Suprapubic skin (tissue), 4 donors: ENCODE measurements at places on chromosomes 3 and 15. TPM values are rescaled to one million over a fixed set of nuclear protein-coding genes. Genes with fewer than 3 reads are reported as not detected.
A peak's percentile ranks its signal among the peaks of the same experiment; 100 is the strongest.

ALG1L2 gene
- not detected for total RNA-seq

PPP2R3A gene
- 52.7 TPM for total RNA-seq

C3orf80 gene
- not detected for total RNA-seq

PPCDC gene
- total RNA-seq = 7.4 TPM

RBPMS2 gene
- total RNA-seq = 1.1 TPM

GRCh38 chr15:40416056-40416455 lies 10.5 kb downstream of the IVD start:
- H3K27ac ChIP-seq = no peak overlapping the region
- H3K4me1 ChIP-seq = peaks cover 9% of the 10 kb centered on the region
- no peaks in the 10 kb centered on the region for H3K27me3 ChIP-seq
- no peak overlapping the region for H3K4me3 ChIP-seq
- H3K36me3 ChIP-seq = peaks cover 55% of the 10 kb centered on the region
- DNase-seq = peak; percentile 45

DNA sequence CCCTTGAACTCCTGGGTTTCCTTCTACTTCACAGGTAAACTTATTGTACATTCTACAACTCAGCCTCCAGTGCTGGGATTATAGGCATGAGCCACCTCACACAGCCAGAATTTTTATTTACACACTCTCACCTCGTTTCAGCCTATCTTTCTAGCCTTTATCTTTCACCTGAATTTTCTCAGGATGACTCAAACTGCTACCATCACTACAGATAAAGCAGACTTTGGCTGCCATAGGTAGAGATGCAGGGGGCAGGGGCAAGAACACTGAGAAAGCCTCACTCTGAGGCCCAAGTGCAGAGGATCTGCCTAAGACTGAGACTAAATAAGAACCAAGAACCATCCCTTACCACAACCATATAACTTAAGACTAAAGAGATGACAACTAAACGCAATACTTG lies 59.0 kb downstream of the ETFA start:
- no peak overlapping the region for H3K4me3 ChIP-seq
- no peaks in the 10 kb centered on the region for H3K4me1 ChIP-seq
- H3K27me3 ChIP-seq = no peaks in the 10 kb centered on the region

- H3K27ac ChIP-seq = no peak overlapping the region
- H3K27me3 ChIP-seq = peaks cover 2% of the 10 kb centered on the region
- DNase-seq = peak; percentile 65
- H3K36me3 ChIP-seq = no peaks in the 10 kb centered on the region
- peaks cover 4% of the 10 kb centered on the region for H3K4me1 ChIP-seq
- H3K4me3 ChIP-seq = no peak overlapping the region
These were observed 53.4 kb downstream of the TPRA1 start for GRCh38 chr3:127536830-127537812.

DNA sequence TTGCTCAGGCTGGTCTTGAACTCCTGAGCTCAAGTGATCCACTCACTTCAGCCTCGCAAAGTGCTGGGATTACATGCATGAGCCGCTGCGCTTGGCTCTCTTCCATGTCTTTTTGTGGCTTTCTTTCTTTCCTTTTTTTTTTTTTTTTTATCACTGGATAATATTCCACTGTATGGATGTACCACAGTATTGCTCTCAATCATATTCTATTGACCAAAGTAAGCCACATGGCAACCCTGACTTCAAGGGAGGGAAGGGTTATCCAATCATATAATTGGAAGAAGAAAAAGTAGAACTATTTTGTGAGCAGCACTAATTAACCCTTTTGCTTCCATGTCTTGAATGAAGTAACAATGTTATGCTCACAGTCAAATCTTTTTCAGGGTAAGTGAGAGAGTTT lies 307.0 kb upstream of the RASGRP1 start:
- no peaks in the 10 kb centered on the region for H3K36me3 ChIP-seq
- no peak for DNase-seq
- H3K27ac ChIP-seq = no peak overlapping the region

GRCh38 chr15:45644437-45644836 lies 9.6 kb downstream of the SQOR start:
- peaks cover 64% of the 10 kb centered on the region for H3K4me1 ChIP-seq
- no peak overlapping the region for H3K4me3 ChIP-seq
- no peak overlapping the region for H3K27ac ChIP-seq
- no peaks in the 10 kb centered on the region for H3K27me3 ChIP-seq

DNA sequence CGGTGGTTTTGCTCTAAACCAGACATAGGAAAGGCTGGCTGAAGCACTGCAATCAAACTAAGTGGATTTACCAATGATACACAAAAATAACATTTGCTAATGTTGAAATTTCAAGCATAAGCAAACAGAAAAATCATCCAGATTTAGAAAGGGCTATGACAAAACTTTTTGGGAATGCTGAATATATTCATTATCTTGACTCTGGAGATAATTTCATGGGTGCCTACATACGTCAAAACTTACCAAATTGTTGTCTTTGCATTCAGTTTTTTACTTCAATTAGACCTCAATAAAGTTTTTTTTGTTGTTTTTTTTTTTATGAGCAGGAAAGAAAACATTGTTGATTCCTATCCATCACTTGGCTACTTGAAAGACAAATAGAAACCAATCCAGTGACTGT lies 140.8 kb downstream of the NR2E3 start:
- peaks cover 4% of the 10 kb centered on the region for H3K36me3 ChIP-seq
- H3K4me1 ChIP-seq = no peaks in the 10 kb centered on the region
- no peak overlapping the region for H3K4me3 ChIP-seq
- no peak overlapping the region for H3K27ac ChIP-seq
- no peak for DNase-seq

DNA sequence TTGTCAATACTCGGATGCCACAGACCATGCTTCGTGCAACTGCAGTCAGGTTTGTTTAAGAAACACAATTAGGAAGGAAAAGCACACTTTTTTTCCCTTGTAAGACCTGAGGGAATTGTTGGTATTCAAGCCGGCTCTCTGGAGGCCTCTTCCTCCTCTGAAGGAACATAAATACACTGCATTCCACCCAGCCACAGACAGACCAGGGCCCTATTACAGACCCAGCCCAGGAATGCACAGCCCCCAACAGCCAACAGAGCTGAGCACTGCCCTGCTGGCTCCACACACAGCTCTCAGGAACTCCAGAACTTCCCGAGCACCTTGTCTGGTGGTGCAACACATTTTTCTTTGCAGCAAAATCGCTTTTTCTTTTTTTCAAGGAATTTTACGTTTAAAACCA lies 488.7 kb upstream of the PROK2 start:
- H3K36me3 ChIP-seq = no peaks in the 10 kb centered on the region
- H3K27ac ChIP-seq = no peak overlapping the region
- DNase-seq = no peak

DNA sequence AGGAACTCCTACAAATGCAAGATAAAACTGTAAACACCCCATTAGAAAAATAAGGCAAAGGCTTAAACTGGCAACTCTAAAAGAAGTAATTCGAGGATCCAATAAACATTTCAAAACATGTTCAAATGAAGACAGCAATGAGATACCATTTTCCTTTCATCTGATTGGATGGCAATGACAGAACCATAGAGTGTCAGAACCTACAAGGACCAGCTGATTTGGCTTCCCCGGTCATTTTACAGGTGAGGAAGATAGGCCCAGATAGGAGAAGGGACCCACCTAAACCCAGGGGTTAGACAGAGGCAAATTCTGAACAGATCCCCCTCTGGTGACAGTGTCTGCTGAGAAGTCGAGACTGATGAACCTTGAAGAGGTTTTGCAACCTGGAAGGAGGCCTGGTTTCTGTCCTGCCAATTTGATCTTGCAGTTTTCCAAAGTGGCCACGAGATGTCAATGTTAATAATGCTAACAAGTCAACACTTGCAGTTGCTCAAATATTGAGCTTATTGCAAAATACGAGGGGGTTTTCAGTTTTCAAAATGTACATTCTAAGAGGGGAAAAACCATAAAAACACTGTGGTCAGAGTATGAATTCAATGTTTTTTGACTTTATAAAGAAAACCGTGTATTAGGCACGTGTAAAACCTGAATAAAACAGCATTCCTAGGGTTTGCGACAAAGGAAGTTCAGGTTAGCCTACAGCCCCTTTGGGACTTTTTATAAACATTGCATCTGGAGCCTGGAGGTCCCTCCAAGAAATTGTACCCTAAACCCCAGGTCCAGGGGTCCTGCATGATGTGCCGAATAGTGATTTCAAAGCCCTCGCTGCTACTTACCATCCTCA lies 21.5 kb downstream of the CFAP161 start:
- H3K36me3 ChIP-seq = no peaks in the 10 kb centered on the region
- no peaks in the 10 kb centered on the region for H3K27me3 ChIP-seq
- H3K27ac ChIP-seq = no peak overlapping the region
- DNase-seq = no peak
- no peak overlapping the region for H3K4me3 ChIP-seq

GRCh38 chr3:40915346-40915865 lies 283.9 kb upstream of the CTNNB1 start:
- no peak overlapping the region for H3K27ac ChIP-seq
- no peaks in the 10 kb centered on the region for H3K4me1 ChIP-seq
- H3K4me3 ChIP-seq = no peak overlapping the region
- no peaks in the 10 kb centered on the region for H3K36me3 ChIP-seq
- H3K27me3 ChIP-seq = no peaks in the 10 kb centered on the region

- H3K27ac ChIP-seq = no peak overlapping the region
- DNase-seq = no peak
- H3K36me3 ChIP-seq = no peaks in the 10 kb centered on the region
- no peak overlapping the region for H3K4me3 ChIP-seq
These were observed 73.0 kb downstream of the FAM43A start for GRCh38 chr3:194758716-194759115.

DNA sequence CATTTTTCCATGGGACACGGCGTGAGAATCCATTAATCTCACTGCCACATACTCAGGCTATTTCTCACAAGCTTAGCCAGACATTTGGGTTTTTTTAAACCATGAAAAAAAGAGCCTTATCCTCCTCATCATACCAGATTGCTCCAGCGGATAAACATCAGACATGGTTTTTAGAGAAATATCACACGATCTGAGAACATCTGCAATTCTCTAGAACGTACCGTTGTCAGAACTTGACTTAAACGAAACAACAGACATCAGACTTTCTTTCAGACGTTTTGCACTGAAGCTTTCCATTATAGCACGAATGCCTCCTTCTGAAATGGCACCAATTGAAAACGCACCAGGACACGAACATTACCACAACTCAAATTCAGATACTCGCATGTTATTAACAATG lies 744.2 kb upstream of the CFAP20DC start:
- H3K4me1 ChIP-seq = no peaks in the 10 kb centered on the region
- DNase-seq = no peak
- H3K27ac ChIP-seq = no peak overlapping the region
- no peaks in the 10 kb centered on the region for H3K27me3 ChIP-seq

DNA sequence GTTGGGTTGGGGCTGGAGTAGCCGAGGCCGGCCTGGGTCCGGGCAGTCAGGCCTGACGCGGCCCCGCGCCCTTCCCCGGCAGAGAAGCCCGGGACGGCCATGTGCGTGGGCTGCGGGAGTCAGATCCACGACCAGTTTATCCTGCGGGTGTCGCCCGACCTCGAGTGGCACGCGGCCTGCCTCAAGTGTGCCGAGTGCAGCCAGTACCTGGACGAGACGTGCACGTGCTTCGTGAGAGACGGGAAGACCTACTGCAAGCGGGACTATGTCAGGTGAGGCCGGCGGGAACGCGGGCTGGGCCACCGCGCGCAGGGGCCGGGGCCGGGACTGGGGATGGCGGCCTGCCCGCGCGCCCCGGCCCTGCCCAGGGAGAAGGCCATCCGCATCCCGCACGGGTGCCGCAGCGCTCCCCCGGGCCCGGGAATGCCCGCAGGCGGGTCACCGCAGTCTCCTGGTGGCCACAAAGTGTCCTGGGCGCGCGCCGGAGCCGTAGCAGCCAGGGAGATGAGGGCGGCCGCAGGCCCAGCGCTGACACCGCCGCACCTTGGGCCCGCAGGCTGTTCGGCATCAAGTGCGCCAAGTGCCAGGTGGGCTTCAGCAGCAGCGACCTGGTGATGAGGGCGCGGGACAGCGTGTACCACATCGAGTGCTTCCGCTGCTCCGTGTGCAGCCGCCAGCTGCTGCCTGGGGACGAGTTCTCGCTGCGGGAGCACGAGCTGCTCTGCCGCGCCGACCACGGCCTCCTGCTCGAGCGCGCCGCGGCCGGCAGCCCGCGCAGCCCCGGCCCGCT lies 1.3 kb downstream of the ISL2 start:
- H3K27ac ChIP-seq = no peak overlapping the region
- DNase-seq = no peak
- no peaks in the 10 kb centered on the region for H3K36me3 ChIP-seq
- H3K4me3 ChIP-seq = no peak overlapping the region
- H3K27me3 ChIP-seq = peaks cover 100% of the 10 kb centered on the region
- H3K4me1 ChIP-seq = peaks cover 74% of the 10 kb centered on the region

DNA sequence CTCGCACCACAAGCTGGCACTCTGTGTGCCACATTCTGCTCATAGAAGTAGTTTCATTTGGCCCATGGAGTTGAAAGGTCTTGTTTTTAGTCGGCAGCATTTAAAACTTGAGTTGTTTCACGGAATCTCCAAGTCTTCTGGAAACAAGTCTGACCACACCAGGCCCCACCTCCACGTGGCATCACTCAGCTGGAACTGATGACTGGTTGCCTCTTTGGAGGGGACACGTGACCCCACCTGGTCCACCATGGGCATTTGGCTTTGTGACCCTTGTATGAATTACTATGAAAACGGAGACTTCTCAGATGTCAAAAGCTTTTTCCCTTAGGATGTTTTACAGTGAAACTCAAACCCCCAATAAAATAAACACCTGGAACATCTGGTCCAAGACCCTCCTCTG lies 74.9 kb downstream of the NTRK3 start:
- no peaks in the 10 kb centered on the region for H3K36me3 ChIP-seq
- no peak overlapping the region for H3K4me3 ChIP-seq
- no peak for DNase-seq

DNA sequence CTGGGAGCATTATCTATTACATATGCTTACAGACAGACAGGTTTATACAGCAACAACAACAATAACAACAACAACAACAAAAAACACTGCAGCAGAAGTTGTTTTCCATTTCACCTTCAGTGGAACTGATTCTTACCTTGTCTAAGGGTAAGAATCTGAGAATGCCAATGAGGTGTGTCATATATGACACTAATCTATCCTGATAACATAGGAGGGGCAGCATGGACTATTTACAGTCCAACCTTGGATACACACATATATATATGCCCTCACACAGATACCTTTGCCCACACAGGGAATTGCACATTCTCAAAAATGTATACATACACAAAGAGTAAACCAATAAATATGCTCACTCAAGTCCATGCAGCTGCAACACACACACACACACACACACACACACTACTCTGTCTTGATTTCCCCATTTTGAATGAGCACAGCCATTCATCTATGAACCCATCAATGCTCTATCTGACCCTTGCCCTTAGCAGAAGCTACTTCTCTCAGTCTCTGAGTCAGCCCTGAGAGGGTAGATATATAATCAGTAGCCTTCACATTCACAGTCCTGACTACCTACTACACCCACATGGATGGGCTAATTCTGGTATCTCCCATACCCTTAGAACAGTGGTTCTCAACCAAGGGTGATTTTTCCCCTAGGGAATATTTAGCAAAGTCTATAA lies 9.7 kb upstream of the TRANK1 start:
- no peaks in the 10 kb centered on the region for H3K27me3 ChIP-seq
- no peak overlapping the region for H3K27ac ChIP-seq
- no peak overlapping the region for H3K4me3 ChIP-seq

GRCh38 chr3:79870313-79870620 lies 102.5 kb upstream of the ROBO1 start:
- no peak for DNase-seq
- no peaks in the 10 kb centered on the region for H3K36me3 ChIP-seq
- no peaks in the 10 kb centered on the region for H3K4me1 ChIP-seq
- no peaks in the 10 kb centered on the region for H3K27me3 ChIP-seq
- no peak overlapping the region for H3K4me3 ChIP-seq
- H3K27ac ChIP-seq = no peak overlapping the region

- H3K36me3 ChIP-seq = peaks cover 7% of the 10 kb centered on the region
- DNase-seq = no peak
- H3K4me3 ChIP-seq = no peak overlapping the region
- H3K4me1 ChIP-seq = no peaks in the 10 kb centered on the region
These were observed 29.5 kb downstream of the CD80 start for GRCh38 chr3:119529883-119530282.
